ENCODE measurements at places on chromosomes 2 and 18.
A peak's percentile ranks its signal among the peaks of the same experiment; 100 is the strongest.

- DNase-seq = peak; percentile 51
Observed at GRCh38 chr2:27705851-27706622, 42.3 kb downstream of the SLC4A1AP start.

- no peak for DNase-seq
Observed at GRCh38 chr2:191478799-191479679, 198.9 kb upstream of the NABP1 start.

- DNase-seq = no peak
Observed at GRCh38 chr18:77766421-77766820, 516.8 kb downstream of the GALR1 start.

DNA sequence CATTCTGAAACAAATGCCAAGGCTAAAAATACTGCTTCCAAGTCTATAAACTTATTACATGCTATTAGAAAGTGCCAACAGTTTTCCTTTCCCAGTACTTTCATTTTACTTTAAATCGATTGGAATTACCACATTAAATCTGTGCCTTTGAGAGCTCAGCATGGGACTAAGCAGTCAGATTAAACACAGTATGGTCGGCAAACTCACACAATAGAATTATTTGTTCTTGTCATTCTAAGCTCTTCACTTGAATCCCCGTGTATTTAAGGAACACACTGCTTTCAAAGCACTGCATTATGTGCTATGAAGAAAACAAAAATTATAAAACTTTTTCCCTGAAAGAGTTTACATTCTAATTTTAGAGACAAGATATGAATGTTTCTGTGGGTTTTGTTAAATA, 444.4 kb upstream of the SLC39A10 start:
- no peak for DNase-seq

- no peak for DNase-seq
Observed at GRCh38 chr2:192194866-192195547, at the start of gene TMEFF2. TMEFF2 (minus strand) TSS chr2:192194933; CDS start chr2:192194524, 409 bp downstream.

DNA sequence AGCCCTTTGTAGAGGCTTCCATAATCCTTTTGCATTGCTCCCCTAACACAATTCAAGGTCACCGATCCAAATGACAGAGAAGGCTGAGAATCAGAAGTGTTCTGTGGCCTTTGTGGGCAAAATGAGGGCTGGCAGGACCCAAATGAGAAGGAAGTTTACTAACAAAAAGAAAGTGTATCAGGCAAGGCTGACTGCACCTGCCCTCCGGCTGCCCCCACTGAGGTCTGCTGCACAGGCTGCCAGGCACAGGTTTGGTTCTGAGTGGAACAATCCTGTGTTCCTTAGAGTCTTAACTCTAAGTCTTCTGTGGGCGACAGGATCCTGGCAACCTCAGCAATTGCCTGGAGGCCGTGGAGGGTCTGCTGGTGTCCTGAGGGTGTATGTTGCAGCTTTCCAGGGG, 568.5 kb downstream of the CMPK2 start:
- no peak for DNase-seq
